ENCODE measurements at places on chromosomes 12 and 14.
A peak's percentile ranks its signal among the peaks of the same experiment; 100 is the strongest.

- no peak for DNase-seq
Observed at GRCh38 chr12:59444932-59445331, 150.9 kb upstream of the SLC16A7 start.

- DNase-seq, result no peak
Observed at GRCh38 chr12:2154050-2154449, 101.3 kb downstream of the CACNA1C start.

- DNase-seq, result peak; percentile 93
Observed at GRCh38 chr14:45381091-45381490, 128.1 kb upstream of the MIS18BP1 start.

DNA sequence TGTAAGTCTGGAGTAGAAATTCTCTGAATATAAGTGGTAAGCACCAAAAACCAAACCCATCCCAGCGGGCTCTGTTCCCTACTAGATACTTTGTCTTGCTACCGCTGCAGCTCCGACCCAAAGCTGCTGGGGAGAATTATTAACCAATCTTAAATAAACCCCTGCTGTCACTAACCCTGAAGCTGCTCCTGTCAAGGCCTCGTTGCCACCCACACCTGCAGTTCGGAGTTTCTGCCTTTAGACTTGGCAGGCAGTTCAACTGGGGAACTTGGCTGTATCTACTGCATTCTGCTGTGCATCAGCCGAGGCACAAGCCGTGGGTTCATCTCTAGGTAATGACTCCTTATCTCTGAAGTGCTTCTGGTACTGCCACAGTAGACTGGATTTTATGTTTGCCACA lies 55.5 kb downstream of the PPM1A start:
- DNase-seq, result no peak

- DNase-seq, result no peak
Observed at GRCh38 chr14:28653521-28653920, 113.1 kb upstream of the FOXG1 start.

- DNase-seq, result no peak
Observed at GRCh38 chr14:68932231-68932630, 46.9 kb downstream of the ACTN1 start.

GRCh38 chr14:60206837-60207533 lies 41.8 kb upstream of the DHRS7 start:
- peak; percentile 3 for DNase-seq

DNA sequence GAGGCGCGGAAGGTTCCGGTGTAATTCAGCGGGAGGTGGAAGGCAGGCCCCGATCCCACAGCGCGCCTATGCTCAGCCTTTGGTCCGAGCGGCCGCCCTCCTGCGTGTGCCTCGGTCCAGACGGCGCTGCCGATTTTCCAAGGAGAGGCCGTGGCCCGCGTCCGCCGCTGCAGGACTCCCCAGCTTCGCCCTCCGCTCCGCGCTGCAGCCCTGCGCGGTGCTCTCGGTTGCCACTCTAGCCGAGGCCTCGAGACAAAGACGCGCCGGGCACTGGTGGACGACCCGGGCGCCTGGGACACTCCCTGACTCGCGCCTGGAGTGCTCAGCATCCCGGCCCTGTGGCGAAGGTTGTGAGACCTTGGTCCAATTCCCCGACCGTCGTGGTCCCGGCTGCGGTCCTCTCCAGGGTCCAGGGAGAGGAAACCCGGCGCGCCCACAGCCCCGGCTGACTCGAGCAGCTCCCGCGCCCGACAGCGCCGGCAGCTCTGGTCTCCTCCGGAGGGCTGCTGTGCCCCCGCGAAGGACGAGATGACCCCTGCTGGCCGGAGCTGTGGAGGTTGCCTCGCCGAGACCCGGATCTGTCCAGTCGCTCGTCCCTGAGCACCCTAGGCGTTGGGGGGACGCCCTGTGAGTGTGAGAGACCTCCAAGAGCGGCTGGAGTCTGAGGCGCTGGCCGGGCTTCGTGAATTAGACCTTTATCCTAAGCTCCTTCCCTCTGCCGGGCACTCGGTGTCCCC lies 6.5 kb downstream of the HOXC12 start:
- DNase-seq, result no peak

GRCh38 chr14:35895256-35895655 lies 69.1 kb downstream of the BRMS1L start:
- DNase-seq, result no peak

DNA sequence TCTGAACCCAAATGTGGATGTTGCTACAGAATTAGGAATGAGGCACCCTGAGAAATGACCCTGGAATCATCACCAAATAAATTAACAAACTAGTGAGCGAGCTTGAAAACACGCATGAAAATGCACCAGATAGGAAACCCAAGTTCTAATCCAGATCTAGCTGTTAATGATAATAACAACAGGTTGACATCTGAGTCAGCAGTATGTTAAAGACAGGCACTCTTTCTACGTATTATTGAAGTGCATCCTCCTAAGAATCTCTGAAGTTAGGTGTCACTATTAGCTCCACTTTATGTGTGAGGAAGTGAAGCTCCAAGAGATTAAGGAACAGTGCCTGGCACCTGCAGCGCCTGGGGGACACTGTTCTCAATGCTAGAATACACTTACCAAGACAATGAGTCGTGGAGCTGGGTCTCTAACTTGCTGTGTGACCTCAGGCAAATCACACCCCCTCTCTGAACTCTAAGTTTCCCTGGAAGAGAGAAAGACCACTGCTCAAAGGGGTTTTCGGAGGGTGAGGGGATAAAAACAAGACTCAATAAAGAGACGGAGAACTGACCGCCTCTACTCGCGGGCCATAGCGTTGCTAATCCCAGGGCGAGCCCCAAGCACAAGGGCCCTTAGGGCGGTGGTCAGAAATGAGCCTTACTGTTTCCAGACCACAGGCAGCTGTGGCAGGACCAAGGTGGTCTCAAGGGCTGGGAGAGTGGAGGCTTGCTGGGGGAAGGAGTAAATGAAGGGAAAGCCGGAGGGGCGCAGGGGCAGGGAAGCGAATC lies 2.1 kb downstream of the SLC6A12 start:
- DNase-seq, result no peak

GRCh38 chr12:88144037-88144436 lies 1.9 kb downstream of the TMTC3 start:
- DNase-seq, result no peak

- no peak for DNase-seq
Observed at GRCh38 chr12:257521-258321, 4.9 kb downstream of the SLC6A13 start.

- peak; percentile 10 for DNase-seq
Observed at GRCh38 chr14:102928412-102929240, 6.2 kb downstream of the AMN start.

DNA sequence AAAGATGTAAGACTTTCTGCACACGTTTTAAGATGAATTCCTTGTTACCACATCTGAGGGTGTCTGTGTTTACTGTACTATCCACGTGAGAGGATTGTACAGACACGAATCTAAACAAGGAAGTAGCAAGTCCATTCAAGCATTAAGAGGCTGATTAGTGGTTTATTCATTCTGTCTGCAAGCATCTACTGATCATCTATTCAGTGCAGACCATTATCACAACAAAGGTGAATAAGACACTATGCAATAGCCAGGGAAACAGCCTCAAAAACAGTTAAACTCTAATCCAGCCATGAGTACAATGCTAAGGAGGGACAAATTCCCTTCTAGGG lies 111.6 kb upstream of the PZP start:
- no peak for DNase-seq

- peak; percentile 70 for DNase-seq
Observed at GRCh38 chr14:68814539-68815297, 21.9 kb upstream of the ZFP36L1 start.

DNA sequence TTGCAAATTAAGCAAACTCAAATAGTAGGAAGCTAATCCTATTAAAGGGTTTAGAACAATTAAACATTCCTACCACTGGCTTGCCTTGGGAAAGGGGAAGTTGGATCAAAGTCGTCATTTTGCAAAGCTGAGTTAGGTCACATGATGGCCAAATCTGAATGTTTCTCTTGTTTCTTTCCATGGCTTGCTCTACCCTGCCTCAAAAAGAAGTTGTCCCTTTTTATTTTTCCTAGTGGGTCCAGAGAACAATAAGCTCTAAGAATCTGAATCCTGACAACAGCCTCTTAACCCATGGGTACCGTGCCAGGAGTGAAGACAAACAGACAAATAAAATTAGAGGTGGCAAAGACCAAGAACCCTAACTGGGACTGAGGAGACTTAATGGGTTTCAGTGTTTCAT lies 26.2 kb upstream of the NPFF start:
- DNase-seq, result no peak

- no peak for DNase-seq
Observed at GRCh38 chr12:67155863-67156262, 113.3 kb upstream of the CAND1 start.

DNA sequence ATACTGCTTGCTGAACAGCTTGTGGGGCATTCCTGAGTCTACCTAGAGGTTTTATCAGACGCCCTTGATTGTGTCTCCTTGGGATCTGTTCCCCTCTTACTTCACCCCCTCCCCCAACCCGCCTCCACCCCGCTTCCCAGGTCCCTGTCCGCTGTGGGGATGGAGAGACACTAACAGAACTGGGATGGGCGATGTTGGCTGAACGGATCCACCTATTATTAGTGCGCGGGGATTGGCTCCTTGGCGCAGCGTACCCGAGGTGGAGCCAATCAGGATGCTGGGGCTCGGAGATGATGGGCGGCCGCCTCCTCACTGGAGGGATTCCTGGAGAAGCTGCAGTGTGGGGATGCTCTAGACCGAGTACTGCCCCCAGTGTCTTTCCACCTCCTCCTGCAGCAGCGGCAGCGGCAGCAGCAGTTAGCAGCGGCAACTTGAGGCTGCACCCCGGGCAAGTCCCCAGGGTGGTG lies at the start of gene SYT1:
Gene SYT1, plus strand, starts transcription at position 372 of the 467 bp plus-strand sequence.
- DNase-seq, result no peak

Measured in OCI-M1 (cell line).